ENCODE measurements at places on chromosomes 1 and 21.

- DNase-seq = peak; percentile 75
Observed at GRCh38 chr1:108551137-108551862, 8.6 kb upstream of the EEIG2 start.

DNA sequence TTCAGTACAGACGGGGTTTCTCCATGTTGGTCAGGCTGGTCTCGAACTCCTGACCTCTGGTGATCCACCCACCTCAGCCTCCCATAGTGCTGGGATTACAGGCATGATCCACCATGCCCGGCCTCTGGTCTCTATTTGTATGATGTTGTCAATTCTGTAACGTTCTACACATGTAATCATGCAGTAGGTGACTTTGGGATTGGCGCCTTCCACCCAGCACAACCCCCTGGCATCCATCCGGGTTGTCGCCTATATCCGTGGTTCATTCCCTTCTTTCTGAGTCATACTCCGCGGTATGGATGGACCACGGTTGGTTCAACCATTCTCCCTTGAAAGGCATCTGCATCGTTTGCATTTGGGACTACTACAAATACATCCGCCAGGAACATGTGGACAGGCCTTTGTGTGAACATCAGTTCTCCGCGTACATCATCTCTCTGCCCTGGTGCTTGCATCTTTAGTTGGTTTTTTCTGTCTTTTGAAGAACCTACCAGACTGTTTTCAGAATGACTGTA is 72.1 kb downstream of the PDE9A start:
- no peak for DNase-seq

DNA sequence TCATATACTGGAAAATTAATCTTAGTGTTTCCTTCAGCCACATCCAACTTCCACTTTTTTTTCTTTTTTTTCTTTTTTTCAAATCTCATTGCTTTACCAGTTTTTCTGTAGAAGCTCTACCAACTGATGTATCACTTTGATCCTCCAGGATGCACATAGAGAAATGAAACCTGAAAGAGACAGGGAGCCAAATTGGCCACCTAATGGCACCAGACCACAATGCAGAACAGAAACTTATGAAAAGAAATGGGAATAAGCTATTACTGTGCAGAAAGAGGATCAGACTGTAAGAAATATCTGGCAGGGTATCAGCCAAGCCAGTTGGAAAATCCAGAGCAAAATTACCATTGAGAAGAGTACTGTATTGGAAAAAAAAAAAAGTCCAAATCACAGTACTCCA is 1514.2 kb downstream of the MRPL39 start:
- no peak for DNase-seq

DNA sequence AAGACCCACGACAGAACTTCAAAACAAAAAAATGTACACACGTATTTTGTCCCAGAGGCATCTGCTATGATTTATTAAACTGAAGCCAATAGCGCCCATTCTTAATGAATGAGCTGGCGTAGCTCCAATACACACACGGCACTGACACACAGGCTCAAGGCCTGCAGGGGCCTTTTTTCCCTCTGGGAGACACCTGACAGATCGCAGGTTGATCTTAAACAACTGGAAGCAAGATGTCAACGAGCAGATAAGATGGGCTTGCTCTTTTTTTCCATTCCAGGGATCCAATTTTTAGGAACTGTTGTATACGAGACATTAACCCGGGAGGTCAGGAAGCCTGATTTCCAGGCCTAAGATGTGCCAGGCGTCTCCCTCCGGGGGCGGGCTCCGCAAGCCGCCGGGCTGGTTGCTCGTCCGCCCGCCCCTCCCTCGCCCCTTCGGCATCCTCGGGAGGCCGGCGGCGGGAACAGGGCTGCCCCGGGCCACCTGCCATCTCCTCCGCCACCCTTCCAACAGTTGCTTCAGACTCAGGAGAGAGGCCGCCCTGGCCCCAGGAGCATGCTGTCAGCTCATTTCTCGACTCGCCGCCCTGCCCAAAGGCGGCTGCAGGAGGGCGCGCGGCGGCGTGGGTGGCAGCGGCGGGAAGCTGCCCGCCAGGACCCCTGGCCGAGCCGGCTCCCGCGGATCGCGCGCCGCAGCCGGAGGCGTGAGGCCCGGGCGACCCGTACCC is 735 bp downstream of the TTC13 start:
- peak; percentile 16 for DNase-seq

DNA sequence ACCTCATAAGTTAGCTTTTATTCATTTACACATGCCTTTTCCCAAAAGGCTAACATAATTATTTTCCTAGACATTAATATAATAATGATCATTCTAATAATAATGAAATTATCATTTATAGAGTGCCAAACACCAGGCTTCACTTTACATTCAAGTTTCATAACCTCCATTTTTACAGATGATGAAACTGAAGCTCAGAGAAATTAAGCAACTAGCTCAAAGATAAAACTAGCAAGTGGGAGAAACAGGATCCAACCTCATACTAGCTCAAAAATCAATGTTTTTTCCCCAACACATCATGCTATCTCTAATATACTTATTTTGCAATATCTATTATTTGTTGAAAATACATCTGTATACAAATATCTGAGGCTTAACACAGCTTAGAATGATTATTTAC is 14.0 kb downstream of the LPGAT1 start:
- no peak for DNase-seq

GRCh38 chr1:198667807-198668206 is 29.0 kb downstream of the PTPRC start:
- no peak for DNase-seq

DNA sequence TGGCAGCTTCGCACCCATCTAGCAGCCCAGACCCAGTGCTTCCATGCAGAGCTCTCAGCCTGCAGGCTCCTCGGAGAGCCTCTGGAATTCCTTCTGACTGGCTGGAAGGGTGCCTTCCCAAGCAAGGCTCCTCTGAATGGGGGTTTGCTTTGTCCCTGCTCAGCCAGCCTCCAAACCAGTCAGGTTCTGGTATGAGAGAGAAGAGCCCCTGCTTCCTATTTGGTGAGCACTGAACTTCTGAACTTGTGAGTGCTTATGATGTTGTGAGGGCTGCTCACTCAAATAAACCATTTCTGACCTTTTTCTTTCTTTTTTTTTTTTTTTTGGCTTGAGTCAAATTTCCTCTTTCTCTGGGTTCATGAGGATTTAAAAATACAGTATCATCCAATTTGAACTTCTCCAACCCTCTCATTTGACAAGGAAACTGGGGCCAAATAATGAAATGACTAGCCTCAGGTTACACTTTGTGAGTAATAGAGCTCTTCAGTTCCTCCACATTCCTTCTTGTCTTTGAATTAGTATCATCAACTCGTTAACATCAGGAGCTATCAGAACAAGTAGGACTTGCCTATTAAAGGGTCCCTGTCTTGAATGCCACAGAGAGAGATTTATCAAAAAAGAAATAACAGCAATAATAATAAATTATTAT is 39.6 kb downstream of the GFI1 start:
- no peak for DNase-seq

DNA sequence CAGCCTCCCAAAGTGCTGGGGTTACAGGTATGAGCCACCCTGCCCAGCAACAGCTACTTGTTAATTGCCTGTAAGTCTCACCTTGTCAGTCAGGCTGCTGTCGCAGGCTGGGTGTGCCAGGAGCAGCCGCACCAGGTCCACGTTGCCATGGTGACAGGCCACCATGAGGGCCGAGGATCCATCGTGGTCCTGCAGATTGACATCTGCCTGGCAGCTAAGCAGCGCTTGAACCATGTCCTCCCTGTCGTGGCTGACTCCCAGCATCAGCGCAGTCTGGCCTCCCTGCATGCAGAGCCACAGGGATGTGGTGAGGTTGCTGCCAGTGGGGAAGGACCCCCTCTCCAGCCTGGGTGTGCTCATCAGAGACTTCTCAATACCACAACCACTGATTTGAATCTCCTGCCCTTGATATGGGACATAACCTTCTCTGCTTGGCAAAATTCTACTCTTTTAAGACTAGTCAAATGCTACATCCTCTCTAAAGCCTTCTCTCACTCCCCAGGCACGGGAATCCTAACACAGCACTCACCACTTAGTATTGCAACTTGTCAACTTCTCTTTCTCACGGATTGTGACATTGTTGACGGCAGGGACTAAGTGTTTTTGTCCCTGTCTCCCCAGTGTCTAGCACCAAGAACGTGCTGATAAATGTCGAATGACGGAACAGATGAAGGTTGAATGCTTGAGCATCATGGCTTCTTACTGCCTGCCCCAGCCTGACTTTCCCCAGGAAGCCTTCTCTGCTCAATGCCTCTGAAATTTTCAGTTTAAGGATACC is 52.9 kb downstream of the L1TD1 start:
- DNase-seq = no peak

DNA sequence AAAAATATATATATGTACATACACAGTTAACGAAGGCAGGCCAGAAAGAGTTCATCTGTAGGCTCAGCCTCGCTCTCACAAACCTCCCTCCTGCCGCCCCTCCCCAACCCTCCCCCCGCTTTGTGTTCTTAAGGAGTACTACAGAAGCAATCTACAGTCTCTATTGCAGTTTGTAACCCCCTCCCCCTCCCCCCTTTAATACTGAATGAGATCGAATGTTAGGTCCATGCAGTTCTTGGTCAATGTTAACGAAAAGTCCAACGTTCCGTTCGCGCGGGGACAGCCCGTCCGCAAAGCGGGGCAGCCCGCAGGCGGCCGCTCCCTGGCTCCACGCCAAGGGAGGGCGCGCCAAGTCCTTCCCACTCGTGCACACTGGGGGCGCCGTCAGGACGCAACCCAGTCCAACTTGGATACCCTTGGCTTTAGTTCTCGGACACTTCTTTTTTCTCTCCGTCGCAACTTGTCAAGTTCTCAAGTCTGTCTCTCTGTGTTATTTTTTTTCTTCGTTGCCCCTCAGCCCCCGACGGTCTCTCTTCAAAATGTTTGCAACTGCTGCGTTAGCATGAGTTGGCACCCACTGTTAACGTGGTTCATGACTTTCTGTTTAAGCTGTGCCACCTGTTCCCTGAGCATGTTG is 2.2 kb downstream of the JUN start:
- peak; percentile 35 for DNase-seq

- DNase-seq = no peak
Observed at GRCh38 chr1:89760496-89760895, 60.3 kb upstream of the LRRC8D start.

DNA sequence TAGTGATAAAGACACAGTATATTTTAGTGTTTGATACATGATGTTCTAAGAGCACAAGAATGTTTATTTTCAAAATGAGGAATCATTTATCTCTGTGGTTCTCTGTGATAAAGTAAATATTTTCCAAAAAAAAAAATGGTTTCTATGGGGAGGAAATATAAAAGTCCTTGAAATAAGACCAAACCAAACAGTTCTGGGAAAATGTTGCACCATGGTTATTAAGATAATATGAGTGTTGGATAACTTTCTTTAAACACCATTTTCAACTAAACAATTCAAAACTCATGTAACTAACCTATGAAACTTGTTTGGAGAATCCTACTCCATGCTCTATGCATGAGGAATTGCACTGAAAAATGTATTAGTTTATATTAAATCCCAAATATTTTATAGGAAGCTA is 184.6 kb downstream of the KCNT2 start:
- DNase-seq = no peak

DNA sequence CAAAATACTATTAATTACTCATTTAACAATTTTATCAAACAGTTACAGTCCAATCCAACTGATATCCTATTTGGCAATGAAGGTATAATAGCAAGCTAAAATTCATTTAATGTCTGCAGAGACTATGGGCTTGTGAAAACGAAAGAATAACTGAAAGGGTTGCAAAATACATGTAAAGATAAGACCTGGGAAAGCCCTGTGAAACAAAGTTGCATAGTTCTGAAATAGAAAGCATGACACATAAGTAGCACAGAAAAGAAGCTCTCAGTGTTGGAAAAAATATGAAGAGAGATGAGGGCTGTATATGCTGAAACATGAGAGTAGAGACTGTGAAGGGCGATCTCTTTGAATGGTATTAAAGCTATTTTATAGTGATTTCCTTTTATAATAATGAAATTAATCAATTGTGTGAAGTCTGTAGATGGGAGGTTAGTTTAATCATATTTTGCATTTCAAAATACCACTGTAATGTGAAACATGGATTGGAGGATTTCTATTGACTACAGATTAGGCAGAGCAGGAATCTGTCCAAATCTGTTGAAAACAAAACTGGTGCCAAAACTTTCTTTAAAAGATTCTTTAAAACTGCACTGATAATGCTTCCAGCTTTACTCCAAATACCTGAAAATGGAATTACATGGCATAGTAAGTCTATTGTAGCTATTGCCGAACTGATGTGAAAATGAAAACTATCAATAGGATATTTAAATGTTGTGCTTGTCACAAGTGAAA is 1518.9 kb upstream of the B3GALT2 start:
- DNase-seq = no peak

- no peak for DNase-seq
Observed at GRCh38 chr1:222079566-222079965, 337.7 kb upstream of the DUSP10 start.

DNA sequence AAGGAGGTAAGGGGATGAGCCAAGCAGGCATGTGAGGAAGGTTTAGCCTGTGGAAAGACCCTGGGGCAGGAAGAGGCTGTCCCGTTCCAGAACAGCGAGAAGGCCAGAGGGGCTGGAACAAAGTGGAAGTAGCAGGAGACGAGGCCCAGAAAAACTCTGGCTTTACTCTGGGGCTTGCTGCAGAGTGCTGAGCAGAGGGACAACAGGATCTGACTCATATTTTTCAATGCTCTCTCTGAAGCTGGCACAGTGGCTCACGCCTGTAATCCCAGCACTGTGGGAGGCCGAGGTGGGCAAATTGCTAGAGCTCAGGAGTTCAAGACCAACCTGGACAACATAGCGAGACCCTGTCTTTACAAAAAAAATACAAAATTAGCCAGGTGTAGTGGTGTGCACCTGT is 52.4 kb upstream of the PAX7 start:
- DNase-seq = no peak

GRCh38 chr1:33400153-33400911 is 30.6 kb downstream of the PHC2 start:
- DNase-seq = no peak

GRCh38 chr1:225908013-225908640 is 15.9 kb downstream of the PYCR2 start:
- DNase-seq = no peak

DNA sequence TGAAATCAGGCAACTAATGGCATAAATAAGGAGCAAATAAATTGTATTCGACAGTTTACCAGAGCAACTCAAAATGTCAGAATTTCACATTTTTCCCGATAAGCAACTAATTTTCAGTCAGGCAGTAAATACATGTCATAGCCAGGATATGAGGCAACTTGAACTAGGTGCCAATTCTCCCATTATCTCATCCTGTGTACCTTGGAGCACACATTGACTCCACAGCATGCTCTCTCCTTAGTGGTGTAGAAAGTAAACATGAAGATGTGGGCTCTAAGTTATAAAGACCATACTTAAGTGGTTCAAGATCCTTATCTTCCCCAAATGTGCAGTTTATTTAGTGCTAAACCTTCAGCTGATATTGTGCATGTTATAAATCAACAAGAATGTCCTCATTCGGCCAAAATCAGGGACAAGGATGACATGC is 197.8 kb downstream of the VAV3 start:
- DNase-seq = no peak

GRCh38 chr1:101728029-101728428 is 268.7 kb downstream of the OLFM3 start:
- DNase-seq = no peak

Measured in activated CD4-positive, alpha-beta T cell treated with anti-CD3 and anti-CD28 coated beads, Interleukin-2, Interleukin-4, amounts not matched to agents 100 ng/mL and 50 ng/mL, durations not matched to agents 16 hours and 8 hours (primary cell).